Anterior cingulate cortex (tissue), 58 donors: ENCODE measurements at places on chromosomes 11 and 22.
A peak's percentile ranks its signal among the peaks of the same experiment; 100 is the strongest.

- DNase-seq: no peak
Measured at GRCh38 chr11:21861314-21861713, 331.6 kb upstream of the ANO5 start.

DNA sequence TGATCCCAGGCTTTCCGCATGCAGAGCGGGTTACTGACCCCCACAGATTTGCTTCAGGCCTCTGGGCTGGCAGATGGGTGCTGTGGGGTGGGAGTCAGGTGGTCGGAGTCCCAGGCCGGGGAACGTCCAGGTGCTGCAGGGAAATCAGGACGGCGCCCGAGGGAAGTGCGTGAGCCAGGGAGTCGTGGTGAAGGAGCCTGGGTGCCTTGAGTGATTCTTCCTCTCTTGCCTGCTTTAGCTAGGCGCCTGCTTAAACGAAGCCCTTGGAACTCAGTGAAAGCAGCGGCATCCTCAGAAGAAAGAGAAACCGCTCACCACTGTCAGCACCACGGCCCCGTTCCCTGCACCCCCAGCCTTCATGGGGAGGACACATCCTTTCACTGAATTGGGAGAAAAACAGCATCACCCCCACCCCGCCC, 455.6 kb downstream of the BRD1 start:
- no peak for DNase-seq

GRCh38 chr11:2781408-2782274, 81.8 kb upstream of the KCNQ1OT1 start:
- DNase-seq: no peak

DNA sequence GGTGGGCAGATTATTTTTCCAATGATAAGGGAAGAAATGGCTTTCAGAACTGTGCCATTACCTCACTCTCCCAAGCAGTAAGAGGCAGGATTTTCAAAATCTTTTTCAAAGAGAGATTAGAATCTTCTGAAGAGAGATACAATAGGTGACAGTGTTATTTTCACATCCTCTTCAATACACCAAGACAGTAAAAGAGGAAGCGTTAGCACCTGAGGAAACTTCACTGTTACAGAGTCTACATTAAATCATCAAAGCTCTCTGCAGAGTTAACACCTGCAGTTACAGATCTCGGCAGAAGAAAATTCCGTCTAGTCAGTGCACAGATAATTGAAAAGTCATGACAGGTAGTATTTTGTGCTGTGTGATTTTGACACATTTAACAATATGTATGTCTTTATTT, 144.9 kb downstream of the PGR start:
- no peak for DNase-seq

- peak; percentile 47 for DNase-seq
Measured at GRCh38 chr22:50260801-50261614, 475 bp downstream of the MAPK12 start.

DNA sequence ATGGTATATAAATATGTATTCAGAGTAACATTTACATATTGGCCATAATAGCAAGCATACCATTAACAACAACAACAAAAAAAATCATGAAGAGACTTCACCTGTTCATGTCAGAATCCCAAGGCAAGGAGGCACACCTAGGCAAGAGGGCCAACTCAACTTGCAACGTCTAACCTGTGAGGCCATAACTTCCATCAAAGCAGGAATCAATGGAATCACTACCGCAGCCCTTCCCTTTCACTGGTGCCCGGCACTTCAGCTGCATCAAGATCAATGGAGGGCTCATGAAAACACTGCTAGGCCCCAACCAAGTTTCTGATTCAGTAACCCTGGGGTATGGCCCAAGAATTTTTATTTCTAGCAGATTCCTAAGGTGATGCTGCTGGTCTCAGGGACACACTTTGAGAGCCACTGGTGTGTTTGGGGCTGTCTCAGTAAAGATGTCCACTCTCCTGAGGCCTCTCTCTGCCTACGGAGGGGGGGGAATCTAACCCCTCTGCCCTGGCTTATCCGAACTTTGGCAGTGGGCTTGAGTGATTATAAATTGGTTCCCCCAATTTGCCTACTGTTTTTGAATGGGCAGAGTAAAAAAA, 8.0 kb downstream of the ZFTA start:
- no peak for DNase-seq

- no peak for DNase-seq
Measured at GRCh38 chr11:114237321-114238280, 58.6 kb upstream of the NNMT start.

DNA sequence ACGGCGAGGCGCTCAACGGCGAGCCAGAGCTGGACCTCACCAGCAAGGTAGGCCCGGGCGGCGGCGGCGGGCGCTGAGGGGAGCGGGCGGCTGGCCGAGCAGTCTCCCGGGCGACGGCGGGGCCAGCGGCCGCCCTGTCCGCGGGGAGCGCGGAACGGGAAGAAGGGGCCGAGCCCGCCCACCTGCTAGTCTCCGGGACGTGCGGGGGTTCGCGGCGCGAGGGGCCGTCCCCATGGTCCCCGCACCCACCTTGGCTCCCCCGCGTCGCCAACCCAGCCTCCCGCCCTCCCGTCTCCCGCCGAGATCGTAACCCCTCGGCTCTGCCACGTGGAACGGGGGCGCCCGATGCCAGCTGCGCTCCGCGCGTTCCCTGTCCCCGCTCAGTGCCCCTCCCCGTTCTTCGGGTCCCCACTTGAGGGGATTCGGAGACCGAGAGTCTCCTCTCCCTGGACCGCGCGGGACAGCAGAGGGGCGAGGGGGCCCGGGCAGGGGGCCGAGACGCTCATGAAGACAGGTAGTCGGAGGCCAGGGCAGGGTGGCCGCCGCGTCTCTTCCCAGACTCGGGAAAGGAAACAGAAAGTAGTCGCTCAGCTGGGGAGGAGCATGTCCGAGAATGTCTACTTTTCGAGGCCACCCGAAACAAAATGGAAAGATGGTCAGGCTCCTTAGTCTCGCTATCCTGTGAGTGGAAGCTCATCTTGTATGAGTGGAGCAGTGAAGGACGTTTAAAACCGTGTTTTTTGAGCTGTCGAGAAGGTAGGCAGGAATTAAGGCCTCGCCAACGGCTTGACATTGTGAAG, 557 bp downstream of the GTPBP1 start:
- DNase-seq: no peak

DNA sequence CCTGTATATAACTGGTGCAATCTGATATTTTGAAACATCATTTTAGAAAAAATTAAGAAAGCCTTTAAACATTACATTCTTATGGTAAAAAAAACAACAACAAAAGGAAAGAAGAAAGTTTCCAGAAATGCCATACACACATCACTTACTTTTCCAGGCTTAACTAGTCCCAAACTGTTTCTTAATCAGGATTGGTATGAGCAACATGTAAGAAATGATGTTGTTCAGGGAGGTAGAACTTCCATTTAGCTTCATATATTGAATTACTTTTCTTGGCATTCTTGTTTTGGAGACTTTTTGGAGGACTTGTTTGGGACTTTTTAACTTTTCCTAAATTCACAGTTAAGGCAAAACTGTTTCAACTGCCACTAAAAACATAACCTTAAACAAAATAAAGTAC, 791.5 kb downstream of the METTL15 start:
- no peak for DNase-seq

DNA sequence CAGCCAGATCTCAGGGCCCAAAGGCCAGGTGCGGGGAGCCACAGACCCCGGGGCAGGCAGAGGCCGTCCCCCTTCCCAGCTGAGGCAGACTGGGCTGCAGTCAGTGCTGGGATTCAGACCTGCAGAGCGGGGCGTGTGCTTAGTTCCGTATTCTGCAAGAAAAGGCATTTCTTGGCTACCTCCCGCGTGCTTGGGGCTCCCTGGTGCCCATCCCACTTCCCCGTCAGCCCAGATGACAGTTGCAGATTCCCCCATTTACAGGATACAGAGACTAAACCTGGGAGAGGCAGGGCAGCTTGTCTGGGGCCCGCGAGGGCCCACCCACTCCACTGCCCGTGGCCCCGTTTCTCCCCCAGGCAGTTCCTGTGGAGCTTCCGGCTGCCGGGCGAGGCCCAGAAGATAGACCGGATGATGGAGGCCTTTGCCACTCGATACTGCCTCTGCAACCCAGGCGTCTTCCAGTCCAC, 18.3 kb downstream of the CYTH4 start:
- DNase-seq: no peak

DNA sequence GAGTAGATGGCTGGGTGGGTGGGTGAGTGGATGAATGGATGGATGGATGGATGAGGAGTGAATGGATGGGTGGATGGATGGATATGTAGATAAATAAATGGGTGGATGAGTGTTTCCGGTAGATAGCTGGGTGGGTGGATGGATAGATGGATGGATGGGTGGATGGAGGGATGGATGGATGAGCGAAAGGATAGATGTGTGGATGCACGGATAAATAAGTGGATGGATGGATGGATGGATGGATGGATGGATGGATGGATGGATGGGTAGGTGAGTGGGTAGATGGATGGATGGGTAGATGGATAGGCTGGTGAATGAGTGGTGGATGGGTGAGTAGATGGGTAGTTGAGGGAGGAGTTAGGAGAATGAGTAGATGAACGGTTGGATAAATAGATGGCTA, 349.3 kb downstream of the MN1 start:
- no peak for DNase-seq

DNA sequence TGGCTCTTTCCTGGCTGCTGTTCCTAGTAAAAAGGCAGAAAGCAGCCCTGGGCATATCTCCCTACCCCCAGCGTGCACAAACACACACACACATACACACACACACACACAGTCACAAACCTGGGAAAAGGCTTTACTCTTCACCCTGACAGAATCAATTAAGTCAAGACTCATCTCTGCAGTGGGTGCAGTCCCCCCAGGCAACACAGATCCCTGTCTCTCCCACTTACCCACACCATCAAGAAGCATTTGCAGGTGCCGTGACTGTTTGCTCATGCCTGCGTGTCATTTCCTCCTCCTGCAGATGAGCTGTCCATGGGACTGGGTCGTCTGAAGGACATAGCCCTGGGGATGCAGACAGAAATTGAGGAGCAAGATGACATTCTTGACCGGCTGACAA, 28.6 kb downstream of the SNAP29 start:
- no peak for DNase-seq

- DNase-seq: no peak
Measured at GRCh38 chr11:109249597-109249996, 172.4 kb upstream of the C11orf87 start.

DNA sequence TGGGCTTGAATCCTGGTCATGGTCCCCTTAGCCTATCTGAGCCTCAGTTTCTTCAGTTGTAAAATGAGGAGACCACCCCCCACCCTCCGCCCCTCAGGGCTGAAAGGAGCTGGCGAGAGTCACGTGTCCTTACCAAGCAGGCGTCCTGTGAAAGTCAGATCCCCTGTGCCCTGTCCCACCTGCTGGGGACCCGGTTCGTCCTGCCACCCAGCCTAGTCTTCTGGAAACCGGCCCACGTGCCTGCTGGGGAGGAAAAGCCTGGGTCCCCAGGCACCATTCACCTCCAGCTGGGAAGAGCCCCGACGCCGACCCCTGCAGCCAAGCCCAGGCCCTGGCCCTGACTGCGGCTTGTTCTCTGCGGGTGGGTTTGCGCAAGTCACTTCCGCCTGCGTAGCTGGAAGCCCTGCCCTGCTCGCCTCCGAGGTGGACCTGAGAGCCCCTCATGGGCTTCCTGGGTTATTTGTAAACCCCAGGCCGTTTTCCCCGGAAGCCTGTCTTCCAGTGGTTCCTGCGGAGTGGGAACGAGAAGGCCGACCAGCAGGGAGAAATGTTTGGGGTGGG, 679 bp upstream of the SSH3 start:
- DNase-seq: no peak

DNA sequence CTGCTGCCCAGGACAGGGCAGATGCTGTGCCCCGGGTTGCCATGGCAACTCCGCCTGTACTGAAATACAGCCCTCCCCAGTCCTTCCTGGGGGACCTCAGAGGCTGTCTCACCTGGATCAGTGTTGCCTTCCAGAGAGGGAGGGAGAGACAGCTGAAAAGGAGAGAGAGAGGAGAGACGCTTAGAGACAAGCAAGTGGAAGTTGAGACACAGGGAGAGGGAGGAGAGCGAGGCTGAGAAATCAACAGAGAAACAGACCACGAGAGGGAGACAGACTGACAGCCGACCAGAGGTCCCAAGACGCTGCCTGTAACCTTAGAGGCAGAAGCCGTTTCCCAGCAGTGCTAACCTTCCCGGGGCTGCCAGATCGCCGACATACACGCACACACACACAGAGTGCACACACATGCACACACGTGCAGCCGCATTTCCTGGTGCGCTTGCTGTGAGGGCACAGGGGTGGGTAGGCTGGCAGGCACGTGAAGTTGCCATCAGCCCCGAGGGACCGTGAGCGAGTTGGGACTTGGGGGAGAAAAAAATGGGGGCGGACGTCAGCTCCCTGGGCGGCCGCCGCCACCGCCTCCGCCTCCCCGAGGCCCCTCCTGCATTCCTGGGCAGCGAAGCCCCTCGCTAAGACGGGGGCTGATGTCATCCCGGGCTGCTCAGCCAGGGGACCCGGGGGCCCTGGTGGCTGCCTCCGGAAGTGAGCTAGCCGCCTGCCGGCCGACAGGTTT, 88.6 kb upstream of the CRYBB3 start:
- peak; percentile 46 for DNase-seq

DNA sequence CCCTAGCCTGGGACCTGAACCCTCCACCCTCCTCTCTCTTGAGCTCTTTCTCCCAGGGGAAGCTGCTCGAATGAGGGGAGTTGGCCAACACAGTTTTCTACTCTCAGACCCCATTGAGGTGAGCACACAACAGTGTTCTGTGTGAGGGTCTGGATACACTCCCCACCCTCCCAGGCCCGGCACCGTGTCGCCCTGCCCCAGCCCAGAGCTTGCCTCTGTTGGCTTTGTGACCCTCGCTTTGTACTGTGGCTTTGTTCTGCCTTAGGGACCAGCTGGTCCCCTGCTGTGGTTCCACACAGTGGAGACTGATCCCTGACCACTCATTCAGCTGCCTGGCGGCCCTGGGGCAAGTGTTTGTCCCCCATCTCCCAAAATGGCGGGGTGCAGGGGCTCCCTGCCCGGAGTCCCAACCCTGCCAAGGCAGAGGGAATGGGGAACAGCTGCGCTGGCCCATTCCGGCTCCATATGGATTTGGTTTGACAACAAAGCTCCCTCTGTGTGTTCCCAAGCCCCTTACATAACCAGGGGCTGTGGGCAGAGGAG, 8.3 kb downstream of the ST3GAL4 start:
- DNase-seq: peak; percentile 32

DNA sequence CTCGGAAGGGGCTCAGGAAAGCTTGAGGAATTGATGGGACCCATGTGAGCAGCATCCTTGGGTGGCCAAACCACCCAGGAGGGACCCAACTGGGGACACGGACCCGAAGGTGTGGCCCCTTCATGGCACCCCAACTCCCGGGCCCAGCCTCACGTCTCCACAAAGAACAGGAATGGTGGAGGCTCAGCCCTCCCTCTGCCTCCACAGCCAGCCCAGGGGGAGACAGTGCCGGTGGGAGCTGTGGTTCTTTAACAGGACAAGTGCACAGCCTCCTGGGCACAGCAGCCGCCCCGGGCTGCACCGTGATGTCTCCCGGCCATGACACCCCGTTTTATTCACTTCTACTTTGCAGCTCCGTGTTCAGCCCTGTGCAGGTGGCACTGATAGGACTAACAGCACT, 587.2 kb downstream of the BRD1 start:
- no peak for DNase-seq

GRCh38 chr11:75826461-75827230, 11.6 kb downstream of the UVRAG start:
- no peak for DNase-seq
